ENCODE measurements at places on chromosomes 6 and 20.

DNA sequence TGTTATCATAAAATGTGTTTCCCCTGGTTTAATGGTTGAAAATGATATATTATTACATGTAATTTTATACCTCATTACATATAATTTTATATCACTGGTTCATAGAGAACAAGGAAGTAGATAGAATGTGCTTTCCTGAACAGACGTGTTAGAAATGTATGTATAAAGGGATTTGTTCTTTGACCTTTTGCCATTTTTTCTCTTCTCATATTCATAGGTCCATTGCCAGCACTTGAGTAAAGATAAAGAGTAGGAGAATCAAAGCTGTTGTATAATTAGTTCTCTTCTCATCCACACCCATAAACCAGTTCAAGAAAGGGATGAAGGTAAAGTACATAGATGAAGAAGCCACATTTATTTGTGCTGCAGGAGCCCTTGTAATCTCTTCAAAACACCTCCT, 46.7 kb downstream of the RNF217 start:
- DNase-seq = no peak

GRCh38 chr20:63639093-63639975, 12.4 kb upstream of the GMEB2 start:
- DNase-seq = no peak

DNA sequence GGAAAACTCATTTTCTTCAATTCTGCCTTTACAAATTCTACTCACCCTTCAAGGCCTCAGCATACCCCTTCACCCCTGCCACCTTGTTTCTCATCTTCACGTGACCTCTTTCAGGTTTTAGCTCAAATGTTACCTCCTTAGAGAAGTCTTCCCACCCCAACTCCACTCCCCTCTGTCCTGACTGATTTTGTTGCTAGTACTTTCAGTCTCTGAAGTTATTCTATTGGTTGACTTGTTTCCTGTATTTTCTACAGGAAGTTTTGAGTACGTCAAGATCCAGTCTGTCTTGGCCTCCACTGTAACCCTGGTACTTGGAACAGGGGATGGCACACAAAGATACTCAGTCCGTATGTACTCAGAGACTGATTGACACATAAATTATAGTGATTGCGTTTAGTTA, 296.1 kb downstream of the DHX35 start:
- DNase-seq = peak; percentile 15

DNA sequence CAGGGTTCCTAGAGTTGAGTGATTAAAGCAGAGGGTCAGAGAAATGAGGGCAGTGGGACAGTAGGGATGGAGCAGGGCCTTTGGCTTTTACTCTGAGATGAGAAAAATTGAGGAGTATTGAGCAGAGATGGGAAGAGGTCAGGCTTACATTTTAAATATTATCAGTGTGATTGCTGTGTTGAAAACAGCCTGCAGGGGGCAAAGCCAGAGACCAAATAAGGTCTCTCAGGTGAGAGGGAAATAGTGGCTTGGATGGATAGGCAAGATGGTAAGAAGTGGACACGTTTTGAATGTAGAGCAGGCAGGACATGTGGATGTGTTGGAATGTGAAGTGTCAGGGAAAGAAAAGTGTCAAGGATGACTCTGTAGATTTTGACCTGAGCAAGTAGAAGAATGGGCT, 105.0 kb upstream of the MAP3K7 start:
- DNase-seq = no peak

- DNase-seq = no peak
These were observed 120.8 kb downstream of the BACH2 start for GRCh38 chr6:90175627-90176538.

- DNase-seq = peak; percentile 83
These were observed 142.5 kb upstream of the HDDC2 start for GRCh38 chr6:125444006-125444923.

DNA sequence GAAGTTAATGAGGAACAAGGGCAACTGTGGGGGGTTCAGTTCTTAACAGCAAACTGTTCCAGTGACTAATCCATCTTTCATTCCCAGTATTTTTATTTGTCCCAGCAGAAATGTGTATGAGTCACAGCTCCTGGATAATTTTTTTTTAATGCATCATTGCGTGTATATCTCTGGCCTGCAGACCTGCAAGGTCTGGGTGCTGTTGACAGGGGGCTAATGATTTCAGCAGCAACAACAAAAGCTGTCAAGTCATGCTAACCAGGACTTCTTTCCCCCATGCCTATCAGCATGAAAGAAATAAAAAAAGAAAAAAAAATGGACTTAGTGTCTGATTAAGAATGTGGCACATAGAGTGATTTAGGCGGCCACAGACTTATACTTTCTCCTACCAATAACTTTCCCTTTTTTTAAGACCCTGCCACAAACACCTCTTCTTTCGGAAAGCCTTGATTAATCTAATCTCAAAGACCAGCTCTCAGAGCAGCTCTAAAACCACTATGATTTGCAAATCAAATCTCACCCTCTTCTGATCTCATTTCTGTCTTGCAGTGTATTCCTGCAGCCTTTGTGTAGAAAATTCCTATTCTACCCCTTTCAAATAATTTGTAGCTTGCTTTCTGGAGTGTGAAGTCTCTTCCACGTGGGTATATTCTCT, 14.2 kb upstream of the PREX1 start:
- no peak for DNase-seq

DNA sequence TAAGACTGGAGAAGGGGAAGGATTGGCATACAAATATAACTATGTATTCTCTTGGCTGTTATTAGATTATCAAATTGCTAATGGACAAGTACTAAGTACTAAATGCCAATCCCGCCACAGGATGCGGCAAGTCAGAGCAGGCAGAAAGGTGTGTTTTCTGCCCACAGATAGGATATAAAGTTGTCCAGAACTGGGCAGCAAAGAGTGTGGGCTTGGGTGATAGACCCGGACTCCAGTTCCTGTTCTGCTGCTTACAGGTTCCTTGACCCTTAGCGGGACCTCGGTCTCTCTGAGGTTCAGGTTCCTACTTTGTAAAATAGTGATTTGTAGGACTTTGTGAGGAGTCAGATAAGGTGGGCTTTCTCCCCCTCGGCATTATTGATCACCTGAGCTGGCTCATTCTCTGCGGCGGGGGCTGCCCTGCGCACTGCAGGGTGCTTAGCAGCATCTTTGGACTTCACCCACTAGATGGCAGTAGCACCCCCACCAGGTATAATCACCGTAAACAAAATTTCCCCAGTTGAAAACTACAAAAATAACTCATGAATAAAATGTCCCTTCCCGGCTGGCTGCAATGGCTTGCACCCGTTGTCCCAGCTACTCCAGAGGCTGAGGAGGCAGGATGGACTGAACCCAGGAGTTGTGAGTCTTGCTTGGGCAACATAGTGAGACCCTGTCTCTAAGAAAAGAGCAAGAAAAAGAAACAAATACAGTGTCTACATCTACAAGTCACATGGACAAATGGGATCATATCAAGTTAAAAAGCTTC, 193.1 kb downstream of the DOK5 start:
- no peak for DNase-seq

DNA sequence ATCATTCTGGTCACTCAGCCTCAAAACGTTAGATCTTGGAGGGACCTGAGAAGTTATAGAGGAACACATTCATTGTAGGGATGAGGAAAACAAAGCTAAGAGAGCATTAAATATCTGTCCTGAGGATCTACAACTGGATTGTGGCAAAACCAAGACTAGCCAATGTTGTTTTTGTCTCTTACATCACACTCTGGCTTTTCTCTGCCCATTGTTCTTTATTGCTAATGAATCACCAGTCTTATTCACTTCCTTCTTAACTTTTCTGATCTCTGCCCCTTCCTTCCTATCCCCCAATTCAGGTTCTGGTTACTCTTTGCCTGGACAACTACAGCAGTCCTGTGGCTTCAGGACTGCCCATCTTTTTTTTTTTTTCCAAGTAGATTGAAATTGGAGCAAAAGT, 57.0 kb upstream of the PREP start:
- no peak for DNase-seq

DNA sequence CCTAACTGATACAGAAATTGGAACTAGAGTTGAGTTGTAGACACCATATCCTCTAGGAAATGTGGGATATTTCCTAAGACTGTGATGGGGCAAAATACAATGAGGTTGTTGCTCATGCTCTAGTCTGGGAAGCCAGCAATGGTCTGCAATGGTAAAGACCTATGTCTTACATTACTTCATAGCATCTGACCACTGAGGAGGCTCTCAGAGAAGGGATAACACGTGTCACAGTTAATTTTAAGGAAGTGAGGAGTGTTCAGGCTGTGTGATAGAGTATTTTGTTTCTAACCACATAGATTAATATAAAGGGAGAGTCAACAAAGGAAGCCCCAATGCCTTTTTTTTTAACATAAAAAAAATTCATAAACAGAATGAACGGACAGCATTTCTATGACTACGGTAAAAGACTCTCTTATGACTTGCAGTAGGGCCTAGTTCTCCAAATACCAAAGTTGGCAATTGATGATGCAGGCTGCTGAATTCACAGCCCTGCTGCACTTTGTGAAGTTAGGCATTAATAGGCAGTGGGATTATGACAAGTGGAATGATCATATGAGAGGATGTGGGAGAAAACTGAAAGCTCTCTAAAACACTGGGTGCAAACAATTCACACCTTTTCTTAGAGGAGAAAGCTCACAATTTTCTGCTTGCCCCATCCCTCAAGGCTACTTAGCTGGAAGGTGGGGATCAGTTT, 13.7 kb downstream of the KCNS1 start:
- DNase-seq = no peak

DNA sequence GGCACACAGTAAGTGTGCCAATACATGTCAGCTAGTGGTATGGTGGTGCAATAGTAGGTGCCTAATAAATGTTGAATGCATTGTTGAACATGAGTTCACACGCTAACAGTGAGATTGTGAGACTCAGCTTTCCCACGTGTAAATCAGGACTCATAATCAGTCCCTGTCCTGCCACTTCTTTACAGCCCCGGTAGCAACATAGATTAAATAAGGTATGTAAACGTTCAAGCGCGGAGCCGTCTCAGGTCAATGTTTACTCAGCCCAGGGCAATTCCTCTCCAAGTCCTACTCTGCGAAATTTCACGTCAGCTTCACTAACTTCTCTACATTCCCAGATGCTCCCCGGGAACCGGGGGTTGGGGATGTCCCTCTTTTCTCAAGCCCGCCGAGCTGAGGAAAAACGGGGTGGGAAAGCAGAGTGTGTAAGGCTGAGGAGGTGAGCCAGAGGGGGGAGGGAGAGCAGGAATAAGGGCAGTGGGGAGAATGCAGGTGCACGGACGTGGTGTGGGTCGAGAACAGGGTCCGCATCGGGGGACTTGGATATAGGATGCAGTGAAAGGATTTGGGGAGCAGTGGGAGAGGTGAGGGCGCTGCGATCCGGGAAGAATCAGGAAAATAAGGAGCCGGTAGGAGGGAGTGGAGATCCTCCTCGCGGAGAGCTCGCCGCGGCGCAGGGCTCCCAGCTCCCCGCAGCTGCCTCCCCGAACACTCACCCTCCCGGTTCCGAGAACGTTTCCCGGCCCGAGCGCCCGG, 544 bp upstream of the TP53INP2 start:
- peak; percentile 65 for DNase-seq

- DNase-seq = no peak
These were observed 51.6 kb downstream of the CYP24A1 start for GRCh38 chr20:54122189-54122588.

DNA sequence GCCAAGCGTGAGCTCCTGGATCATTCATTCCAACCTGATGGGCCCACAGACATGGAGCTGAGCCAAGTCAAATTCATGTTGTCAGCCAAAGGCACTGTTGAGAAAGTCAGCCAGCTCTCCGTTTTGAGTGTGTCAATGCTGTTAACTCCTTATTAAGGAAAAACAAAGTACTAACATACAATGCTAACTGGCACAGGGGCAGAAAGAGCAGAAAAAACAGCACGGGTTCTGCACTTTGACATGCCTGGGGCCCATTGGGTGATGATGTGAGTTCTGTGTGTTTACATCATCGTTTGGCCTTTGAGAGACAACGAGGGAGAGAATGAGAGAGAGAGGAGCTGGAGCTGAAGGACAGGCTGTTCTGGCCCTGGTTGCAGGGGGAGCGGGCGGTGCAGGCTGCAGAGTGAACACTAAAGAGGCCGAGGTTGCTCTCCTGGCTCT, 85.9 kb downstream of the SMOC2 start:
- peak; percentile 33 for DNase-seq

DNA sequence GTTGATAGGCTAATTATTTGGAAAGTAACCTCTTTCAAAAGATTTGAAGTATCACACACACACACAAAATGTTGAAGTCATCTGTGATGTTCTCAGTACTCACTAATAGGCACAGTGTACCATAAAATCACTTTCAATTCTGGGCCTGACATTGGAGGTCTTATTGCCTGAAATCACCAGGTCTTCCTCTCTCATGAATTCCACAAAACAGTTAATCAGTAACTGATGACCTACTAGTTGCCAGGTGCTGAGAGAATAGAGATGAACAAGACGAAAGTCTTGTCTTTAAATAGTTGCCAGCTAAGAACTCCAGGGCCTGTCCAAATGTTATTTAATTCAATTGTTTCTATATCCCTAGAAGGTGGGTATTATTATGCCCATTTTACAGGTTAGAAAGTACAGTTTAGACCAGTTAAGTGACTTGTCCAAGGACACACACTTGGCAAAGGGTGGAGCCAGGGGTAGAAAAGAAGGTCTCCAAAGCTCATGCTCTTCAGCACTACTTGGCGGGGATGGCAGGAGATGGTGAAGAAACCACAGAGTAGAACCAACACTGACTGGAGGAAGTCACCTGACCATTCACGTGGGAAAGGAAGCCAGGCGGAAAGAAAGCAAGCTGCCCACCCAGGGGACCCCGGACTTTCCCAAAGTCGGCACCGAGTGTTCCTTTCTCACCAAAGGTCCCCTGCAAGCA, 116.4 kb downstream of the KIF6 start:
- no peak for DNase-seq

- peak; percentile 63 for DNase-seq
These were observed 83.7 kb upstream of the MPC1 start for GRCh38 chr6:166466178-166467122.

- no peak for DNase-seq
These were observed 220.7 kb upstream of the DEFB112 start for GRCh38 chr6:50270415-50270814.

GRCh38 chr20:2659547-2659946, 4.5 kb downstream of the IDH3B start:
- no peak for DNase-seq
